RWPE2 (cell line): ENCODE measurements at places on chromosomes 5 and 9.

- DNase-seq, result no peak
Observed at GRCh38 chr5:103428411-103428871, 134.1 kb downstream of the NUDT12 start.

DNA sequence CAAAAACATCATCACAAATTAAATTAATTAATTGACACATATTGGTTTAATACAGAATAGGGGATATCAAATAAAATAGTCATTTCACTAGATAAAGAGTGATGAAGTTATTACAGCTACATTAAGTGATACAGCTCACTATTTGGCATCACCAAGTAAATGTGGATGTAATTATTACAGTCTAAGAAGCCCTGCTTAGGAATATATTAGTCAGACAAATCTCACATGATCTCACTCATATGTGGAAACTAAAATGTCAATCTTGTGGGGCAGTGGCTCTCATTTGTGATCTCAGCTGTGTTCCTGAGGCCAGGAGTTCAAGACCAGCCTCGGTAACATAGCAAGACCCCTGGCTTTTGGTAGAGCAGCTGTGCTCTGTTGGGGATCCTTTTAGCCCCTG lies 233.4 kb upstream of the RGMB start:
- no peak for DNase-seq

- no peak for DNase-seq
Observed at GRCh38 chr5:55320571-55320970, 12.8 kb downstream of the MTREX start.

DNA sequence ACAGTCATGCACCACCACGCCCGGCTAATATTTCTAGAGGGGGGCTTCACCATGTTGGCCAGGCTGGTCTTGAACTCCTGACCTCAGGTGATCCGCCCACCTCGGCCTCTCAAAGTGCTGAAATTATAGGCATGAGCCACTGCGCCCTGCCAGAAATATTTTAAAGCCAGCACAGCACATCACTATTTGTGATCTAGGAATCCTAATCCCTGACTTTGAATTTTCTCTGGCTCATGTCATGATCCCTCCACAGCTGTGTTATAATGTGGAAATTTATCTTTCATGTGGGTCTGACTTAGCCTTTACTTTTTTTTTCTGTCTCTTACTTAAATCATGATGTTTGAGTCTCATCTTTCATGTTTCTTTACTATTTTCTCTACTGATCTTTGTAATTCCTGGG lies 18.7 kb upstream of the ITGA1 start:
- no peak for DNase-seq

DNA sequence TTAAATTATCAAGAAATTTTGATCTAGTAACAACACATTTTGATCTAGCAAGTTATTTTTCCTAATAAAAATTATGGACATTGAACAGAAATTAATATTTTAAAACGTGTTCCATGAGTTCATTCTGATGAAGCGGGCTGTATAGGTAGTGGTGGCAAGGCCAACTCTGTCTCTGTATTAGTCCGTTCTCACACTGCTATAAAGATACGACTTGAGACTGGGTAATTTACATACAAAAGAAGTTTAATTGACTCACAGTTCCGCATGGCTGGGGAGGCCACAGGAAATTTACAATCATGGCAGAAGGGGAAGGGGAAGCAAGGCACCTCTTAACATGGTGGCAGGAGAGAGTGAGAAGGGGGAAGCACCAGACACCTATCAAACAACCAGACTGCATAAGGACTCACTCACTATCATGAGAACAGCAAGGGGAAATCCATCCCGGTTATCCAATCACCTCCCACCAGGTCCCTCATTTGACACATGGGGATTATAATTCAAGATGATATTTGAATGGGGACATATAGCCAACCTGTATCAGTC lies 61.2 kb downstream of the TMEM232 start:
- DNase-seq, result no peak

DNA sequence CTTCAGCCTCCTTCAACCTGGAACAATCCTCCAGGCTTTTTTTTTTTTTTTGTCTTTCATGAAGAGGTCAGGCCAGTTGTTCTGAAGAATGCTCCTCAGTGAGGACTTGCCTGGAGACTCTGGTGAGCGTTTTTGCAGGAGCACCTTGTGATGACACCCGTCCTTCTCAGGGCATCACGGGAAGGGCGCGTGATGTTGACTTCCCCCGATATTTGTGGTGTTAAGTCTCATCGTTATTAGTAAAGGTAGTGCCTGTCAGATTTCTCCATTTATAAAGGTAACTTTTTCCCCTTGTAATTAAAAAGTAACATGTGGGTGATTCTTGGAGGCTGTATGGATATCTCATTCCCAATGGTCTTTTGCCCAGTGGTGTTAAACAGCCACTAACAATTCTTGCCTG lies 11.1 kb upstream of the PSMB7 start:
- DNase-seq, result no peak

- no peak for DNase-seq
Observed at GRCh38 chr5:100595812-100596173, 60.6 kb downstream of the FAM174A start.

GRCh38 chr5:1667648-1668140 lies 131.9 kb downstream of the MRPL36 start:
- DNase-seq, result no peak

DNA sequence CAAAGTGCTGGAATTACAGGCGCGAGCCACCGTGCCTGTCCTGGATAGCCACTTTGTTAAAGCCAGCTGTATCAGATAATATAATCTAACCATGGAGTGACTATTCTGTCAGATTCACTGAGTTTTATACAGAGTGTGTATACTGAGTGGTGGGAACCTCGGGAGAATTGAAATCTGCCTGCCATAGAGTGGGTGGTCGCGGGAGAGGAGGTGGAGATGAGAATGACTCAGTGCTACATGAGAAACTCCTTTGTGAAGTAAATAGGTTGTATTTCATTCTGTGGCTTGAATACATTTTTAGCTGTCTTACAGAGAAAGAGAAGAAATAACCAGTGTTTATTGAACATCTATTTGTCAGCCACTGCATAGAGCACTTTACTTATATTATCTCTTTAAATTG lies 26.4 kb downstream of the ATP6V0E1 start:
- DNase-seq, result no peak

- no peak for DNase-seq
Observed at GRCh38 chr5:53480416-53481158, at the start of gene FST. TSS of gene FST (plus strand) at chr5:53480629. CDS start at chr5:53480792, 163 bp downstream.

DNA sequence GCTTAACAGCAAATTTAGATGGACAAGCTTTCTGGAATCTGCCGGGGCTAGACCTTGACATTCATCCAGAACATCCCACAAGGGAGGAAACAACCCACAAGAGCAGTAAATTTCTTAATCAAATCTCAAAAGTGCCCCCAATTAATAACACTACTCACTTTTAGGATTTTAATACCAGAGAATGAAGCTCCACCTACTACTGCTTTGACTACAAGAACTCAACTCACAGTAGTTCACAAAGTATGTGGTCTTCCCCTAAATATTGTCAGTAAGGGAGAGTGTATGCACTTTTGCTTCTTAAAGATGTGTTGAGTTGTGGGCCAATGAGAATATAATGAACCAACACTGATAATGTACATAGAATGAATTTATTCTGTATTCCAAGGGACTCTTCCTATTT lies 94.7 kb downstream of the EBF1 start:
- DNase-seq, result no peak

- DNase-seq, result no peak
Observed at GRCh38 chr5:106417163-106417562, 1253.6 kb downstream of the EFNA5 start.

- DNase-seq, result no peak
Observed at GRCh38 chr5:8864053-8864452, 681.8 kb downstream of the SEMA5A start.

DNA sequence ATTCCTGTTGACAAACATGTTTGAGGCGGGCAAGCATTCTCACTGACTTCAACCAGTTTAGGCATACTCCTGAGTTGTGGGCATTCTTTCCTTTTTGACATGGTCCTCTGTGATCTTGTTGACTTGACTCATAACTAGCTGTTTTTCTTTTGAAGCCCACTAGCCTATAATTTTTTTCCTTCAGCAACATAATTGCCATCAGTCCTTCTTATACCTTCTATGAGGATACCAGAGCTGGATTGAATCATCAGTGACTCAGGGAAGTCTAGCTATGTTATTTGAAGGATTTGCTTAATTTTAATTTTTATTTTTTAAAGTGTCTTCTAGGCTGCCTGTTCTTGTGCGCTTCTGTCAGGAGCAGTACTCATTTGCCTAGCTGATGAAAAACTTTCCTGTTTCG lies 259.5 kb downstream of the NR3C1 start:
- DNase-seq, result no peak

DNA sequence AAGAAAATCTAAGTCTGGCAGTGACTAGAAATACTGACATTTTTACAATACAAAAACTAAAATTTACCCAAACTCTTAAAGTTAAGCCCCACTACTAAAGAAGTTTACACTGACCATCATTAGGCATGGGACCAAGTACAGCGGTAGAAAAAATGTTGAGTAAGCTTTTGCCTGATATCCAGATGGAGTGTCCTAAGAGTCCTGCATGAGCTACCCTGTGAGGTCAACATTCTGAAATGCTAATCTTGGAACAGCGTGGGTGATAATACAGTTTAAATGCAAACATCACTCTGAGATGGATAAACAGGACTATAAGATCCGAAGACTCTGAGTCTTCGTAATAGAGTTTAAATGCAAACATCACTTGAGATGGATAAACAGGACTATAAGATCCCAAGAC lies 189.7 kb downstream of the DCP2 start:
- DNase-seq, result no peak

- DNase-seq, result no peak
Observed at GRCh38 chr9:113219969-113220368, 1.1 kb downstream of the FKBP15 start.

DNA sequence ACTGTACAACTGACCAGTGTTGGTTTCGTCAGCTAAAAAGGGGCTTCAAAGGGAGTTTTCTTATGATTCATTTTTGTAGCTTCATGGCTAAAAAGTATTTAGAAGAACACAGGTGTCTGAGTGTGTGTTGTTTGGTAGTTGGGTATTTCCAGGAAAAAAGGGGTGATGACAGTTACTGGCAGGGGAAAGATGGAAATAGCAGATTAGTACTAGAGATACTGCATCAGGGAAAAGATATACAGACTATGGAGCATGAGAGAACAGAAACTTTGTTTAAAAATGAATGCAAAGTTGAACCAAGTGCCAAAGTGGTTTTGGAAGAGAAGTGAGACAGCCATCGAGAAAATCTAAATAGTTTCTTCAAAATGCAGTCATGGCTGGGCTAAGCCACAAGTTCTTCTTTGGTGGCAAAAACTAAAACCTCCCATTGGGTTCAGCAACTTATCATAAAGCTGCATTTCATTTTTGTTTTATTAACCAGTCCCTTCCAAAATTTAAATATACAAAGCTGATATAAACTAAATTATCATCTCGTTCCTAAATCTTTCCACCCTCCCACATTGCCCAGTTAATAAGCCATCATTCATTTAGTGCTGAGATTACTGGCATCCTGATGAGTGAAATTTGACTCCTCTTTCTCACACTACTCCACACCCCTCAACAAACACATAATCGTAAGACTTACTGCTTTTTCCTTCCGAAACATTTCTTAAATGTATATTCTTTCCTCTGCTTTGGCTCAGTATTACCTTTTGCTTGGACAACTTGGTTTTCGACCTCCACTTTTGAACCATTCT lies 33.5 kb downstream of the ELL2 start:
- no peak for DNase-seq

DNA sequence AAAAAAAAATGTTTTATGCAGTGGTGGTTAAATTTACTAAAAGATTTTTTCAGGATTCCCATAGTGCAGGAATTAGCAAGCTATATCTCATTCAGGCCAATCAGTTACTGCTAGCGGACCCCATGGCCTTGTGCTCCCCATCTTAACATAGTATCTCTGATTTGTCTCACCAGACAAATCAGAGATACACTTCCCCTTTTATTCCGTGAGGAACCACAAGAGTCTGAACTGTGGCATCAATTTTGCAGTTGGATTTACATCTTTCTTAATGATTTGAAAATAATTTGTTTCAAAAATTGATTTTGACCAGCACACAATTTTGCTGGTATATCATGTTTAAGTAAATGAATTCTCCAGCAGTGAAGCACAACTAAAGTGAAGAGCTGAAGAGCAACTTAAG lies 17.9 kb downstream of the ITGA1 start:
- no peak for DNase-seq

DNA sequence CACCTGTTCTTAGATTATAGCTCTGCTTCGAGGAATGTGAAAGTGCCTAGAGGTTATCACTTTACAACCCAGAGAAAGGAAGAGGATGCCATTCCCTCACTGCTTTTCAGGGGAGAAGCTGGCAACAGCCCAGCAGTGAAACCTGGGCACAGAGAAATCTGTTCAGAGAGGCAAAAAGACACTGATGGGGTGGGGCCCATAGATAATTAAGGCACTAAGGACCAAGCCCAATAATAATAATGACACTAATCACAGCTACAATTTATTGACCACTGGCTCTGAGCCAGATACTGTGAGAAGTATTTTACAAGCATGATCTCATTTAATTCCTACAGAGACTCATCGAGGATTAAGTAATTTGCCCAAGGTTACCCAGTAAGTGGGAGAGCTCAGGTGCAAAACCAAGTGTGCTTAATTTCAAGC lies 168.3 kb downstream of the PIK3R1 start:
- DNase-seq, result no peak

DNA sequence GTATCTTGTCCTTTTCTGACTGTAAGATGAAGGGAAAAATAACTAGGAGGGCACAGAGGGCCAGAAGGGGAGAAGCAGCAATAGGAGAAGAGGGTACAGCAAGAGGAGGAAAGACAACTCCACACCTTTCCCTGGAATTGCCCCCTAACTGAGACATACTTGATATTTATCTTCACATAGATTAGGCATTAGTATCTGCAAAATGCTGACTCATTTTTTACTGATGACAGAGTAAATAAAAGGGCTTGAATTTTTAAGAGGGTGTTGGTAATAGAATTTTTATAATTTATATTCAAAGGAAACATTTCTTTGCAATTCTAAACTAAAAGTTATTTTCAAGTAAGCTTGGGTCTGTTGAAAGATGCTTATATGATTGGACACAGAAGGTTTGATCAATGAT lies 86.8 kb upstream of the PRRC1 start:
- no peak for DNase-seq

GRCh38 chr9:7166074-7166473 lies 408.3 kb downstream of the KDM4C start:
- DNase-seq, result no peak

- DNase-seq, result no peak
Observed at GRCh38 chr5:59473611-59474010, 419.9 kb downstream of the PDE4D start.

DNA sequence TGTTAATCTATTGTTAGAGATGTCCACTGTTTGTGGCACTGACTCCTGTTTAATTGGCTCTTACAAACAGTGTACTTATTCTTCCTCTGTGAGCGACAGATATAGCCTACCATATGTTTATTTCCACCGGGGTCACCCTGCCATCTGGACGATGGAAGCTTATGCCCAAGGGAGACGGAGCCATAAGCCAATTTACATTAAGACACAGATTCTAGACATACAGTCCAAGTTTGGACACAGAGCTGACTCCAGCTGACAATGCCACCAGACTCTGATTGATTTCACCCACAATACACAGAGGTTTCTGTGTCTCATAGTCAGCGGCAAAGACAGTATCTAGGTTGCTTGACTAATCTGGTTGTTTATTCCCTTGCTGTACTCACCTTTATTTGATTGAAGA lies 198.9 kb downstream of the ENC1 start:
- no peak for DNase-seq
